Activated CD4-positive, CD25-positive, alpha-beta regulatory T cell (primary cell): ENCODE measurements at places on chromosomes 16 and 17.
A peak's percentile ranks its signal among the peaks of the same experiment; 100 is the strongest.

- DNase-seq: peak; percentile 18
Measured at GRCh38 chr17:64491034-64491860, 5.6 kb downstream of the POLG2 start.

GRCh38 chr17:182050-182751 lies 751 bp upstream of the DOC2B start:
- no peak for DNase-seq

- DNase-seq: no peak
Measured at GRCh38 chr16:47311738-47312505, 148.9 kb downstream of the ITFG1 start.

DNA sequence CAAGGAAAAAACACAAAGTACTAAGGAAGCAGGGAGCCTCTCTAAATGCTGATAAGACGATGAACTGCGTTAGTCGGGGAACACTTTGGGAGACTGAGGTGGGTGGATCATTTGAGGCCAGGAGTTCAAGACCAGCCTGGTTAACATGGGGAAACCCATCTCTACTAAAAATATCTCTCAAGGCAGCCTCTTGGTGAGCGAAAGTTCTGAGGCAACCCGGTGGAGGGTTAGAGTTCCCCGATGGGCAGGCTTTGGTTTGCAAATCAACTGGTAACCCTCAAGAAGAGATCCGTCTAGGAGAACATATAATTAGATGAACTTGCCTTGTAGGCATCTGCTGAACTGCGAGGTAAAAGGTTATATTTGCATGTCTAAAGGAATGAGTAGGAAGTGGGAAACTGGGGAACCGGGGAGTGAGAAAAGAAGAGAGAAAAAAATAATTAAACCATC lies 44.6 kb downstream of the WSB1 start:
- DNase-seq: no peak

GRCh38 chr17:56186222-56186786 lies 33.0 kb downstream of the ANKFN1 start:
- DNase-seq: no peak

DNA sequence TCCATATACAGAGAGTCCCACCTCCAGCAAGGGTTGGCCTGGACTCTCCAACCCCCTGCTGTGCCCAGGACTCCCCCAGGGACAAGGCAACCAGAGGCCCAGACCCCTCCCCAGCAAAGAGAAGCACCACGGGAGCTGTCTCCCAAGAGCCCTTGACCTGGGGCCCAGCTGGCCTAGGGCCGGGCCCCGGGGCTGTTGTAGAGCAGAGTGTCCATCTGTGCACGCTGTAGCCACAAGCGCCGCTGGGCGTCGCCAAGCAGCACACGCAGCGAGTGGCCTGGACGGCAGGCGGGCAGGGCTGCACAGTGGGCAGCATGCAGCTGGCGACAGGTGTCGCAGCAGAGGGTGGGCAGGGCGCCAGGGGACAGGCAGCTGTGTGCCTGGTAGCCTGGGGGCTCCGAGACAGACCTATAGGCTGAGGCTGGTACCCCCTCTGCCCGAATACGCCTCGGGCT lies 4.3 kb downstream of the SPATA2L start:
- DNase-seq: no peak

- peak; percentile 91 for DNase-seq
Measured at GRCh38 chr17:59892924-59893675, at the start of the genes RPS6KB1 and TUBD1. Gene RPS6KB1 (plus strand): TSS chr17:59893121. CDS start chr17:59893185, 64 bp downstream. Gene TUBD1 (minus strand): TSS chr17:59892943. CDS start chr17:59891002, 1,941 bp downstream.

DNA sequence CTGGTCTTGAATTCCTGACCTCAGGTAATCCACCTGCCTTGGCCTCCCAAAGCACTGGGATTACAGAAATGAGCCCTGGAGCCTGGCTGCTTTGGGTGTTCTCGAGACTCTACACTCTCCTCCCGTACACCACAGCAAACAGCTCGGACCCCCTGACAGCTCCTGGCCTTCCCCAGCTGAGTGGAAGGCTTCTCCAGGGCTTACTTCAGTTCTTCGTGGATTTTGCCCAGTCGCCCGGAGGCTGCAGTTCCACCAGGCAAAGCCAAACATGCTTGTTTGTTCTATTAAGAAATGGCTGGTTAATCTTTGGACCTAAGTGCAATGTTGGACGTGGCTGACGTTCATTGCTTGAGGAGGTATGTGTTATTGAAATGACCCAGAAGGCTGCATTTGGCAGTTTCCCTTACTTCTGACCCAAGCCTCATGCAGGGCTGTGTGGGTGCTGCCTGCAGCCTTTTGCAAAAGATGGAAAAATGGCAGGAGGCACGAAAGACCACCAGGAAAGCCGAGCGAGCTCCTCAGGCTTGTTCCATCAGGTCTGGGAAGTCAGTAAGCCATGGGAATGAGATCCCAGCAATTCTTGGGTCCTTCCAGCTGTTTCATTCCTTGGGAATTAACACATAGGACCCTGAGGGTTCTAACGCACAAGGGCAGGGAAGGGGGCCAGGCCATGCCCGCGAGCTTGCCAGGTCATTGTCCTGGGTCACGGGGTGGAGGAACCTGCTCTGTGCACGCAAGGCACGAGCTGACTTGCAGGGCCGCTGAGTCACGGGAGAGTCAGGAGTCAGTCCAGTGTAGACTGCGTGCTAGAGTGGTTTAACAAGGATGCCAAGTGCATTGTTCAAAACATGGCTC lies 23.9 kb upstream of the KLHDC4 start:
- no peak for DNase-seq

GRCh38 chr16:54171626-54172537 lies 114.7 kb downstream of the IRX3 start:
- DNase-seq: no peak

- no peak for DNase-seq
Measured at GRCh38 chr16:17850581-17851250, 380.0 kb upstream of the XYLT1 start.

DNA sequence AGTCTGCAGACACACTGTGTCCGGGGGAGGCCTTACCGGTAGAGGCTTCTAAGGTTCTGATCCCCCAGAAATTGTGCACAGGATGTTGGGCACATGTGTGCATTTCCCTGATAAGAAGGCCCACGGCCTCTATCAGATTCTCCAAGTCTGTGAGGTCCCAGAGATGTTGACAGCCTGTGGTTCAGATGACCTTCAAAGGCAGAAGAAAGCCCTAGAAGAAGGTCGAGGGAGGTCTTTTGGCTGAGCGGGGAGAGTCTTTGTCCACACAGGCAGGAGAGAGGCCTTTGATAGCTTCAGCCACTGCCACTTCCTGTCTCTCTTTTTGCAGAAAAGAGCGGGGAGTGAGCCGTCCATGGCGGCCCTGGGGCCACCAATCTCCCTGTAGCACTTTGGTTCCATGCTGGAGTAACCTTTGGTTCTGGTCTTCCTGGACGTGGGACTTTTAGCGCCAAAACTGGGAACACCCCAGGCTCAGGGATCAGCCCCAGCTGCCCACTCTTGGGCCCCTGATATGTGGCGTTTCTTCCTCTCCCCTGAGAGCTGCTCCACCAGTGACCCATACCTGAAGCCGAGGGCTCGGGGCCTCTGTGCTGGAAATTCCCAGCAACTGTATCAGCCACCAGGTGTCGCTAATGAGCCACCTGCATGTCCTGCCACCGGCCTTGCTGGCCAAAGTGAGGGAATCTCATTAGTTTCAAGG lies 28.1 kb upstream of the LGALS9 start:
- DNase-seq: peak; percentile 62

DNA sequence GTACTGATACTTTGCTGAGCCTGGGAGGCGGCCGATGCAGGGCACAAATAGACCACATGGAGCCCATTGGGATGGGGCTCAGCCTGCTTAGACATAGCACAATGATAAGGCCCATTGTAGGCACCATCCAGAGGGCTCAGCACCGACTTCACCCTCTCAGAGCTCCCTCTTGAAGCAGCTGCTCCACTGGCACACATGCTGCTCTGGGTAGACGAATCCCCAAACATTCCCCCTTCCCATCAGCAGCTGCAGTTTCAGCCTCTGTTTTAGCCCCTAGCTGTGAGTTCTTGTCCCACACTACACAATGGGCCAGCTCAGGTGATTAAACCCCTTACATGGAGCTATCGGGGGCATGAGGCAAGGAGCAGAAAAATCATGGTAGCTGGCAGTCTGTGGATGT lies 174.1 kb downstream of the RGS9 start:
- DNase-seq: no peak

GRCh38 chr16:8310323-8310722 lies 280.0 kb downstream of the TMEM114 start:
- no peak for DNase-seq

GRCh38 chr17:855569-855968 lies 73.4 kb downstream of the MRM3 start:
- no peak for DNase-seq

DNA sequence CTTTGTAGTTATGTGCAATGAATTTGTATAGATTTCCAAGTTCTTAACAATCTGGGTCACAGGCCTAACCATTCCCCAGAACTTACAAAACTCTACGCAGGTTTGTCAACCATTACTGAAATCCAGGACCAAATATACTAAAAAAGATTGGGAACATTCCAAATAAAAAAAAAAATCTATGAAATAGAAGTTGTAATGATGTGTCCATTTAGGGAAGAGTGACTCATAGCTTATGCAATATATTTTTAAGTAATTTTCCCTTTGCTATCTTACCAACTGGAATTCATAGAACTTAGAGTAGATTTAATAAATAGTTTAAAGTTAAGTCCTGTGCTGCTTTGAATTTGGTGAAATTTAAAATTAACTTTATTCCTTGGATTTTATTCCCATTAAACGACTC lies 393.2 kb downstream of the PMP22 start:
- DNase-seq: no peak

DNA sequence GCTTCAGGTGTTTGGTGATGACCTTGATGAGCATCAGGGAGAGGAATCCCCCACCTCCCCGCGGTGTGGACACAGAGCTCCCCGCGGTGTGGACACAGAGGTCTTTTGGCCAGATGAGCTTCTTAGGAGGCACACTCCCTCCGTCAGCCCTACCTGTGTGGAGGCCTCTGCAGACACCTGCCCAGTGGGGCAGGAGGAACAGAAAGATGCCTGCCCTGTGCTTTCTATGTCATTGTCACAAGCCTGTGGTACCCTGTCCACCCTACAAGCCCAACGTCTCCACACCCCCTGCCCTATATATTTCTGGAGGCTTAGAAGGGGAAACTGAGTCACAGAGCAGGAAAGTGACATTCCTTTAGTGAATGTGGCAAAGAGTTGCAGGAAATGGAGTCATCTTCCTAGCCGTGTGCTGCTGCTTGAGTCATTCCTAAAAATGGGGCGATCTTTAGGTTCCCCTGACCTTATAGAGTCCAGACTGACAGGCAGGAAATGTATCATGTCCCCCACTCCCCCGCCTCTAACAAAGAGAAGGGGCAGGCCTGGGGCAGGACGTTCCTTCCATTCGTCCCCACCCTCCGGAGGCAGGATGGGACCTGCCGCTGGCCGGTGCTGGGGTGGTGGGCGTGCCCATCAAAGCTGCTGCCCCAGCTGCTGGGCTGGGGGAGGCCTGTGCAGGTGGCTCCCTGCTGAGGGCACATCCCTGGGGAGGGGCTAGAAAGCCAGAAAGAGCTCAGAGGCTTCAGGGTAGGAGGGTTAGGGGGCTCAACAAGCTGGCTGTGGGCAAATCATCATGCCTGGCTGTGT lies 1.0 kb upstream of the C16orf74 start:
- no peak for DNase-seq

DNA sequence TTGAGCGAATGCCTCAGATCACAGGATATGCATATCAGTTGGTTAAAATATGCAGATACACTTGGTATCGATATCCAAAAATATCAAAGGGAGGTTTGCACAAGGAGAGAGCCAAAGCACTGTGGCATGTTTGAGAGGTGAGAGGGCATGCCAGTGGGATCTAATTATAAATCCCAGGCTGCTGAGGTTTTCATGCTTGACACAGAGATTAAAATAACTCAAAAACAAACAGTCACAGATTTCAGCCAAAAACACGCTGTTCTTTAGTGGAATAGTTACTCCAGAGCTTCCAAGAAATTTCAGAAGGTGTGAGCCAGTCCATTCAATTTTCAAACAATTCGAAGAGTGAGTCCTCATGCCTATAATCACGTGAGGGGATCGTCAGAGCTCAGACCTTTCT lies 477.9 kb downstream of the SOX9 start:
- no peak for DNase-seq

DNA sequence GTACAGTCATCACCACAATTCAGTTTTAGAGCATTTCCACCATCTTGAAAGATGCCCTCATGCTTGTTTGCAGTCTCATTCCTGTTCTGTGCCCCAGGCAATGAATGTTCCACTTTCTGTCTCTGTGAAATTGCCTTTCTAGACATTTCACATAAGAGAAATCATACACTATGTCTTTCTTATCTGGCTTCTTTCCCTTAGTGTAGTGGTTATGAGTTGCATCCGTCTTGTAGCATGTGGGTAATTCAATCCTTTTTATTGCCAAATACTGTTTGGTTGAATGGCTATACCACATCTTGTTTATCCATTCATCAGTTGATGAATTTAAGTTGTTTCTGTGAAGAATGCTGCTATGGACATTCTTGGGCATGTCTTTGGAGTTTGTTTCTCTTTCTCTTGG lies 132.5 kb upstream of the PLCG2 start:
- no peak for DNase-seq

- DNase-seq: no peak
Measured at GRCh38 chr16:67021321-67021720, 7.6 kb upstream of the CBFB start.

DNA sequence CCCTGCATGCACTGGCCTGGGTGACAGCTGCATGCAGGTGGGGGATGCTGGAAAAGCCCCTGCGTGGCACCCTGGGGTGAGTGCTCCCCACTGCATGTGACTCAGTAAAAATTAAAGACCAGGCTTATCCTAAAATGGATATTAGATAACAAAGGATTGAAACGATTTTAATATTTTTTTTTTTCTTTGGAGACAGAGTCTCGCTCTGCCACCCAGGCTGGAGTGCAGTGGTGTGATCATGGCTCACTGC lies 334.9 kb downstream of the C16orf95 start:
- no peak for DNase-seq

GRCh38 chr16:48949636-48950035 lies 332.0 kb downstream of the CBLN1 start:
- no peak for DNase-seq

- no peak for DNase-seq
Measured at GRCh38 chr17:42704490-42704836, 22.1 kb downstream of the CNTNAP1 start.

- DNase-seq: no peak
Measured at GRCh38 chr16:995087-995486, 13.5 kb downstream of the SOX8 start.

DNA sequence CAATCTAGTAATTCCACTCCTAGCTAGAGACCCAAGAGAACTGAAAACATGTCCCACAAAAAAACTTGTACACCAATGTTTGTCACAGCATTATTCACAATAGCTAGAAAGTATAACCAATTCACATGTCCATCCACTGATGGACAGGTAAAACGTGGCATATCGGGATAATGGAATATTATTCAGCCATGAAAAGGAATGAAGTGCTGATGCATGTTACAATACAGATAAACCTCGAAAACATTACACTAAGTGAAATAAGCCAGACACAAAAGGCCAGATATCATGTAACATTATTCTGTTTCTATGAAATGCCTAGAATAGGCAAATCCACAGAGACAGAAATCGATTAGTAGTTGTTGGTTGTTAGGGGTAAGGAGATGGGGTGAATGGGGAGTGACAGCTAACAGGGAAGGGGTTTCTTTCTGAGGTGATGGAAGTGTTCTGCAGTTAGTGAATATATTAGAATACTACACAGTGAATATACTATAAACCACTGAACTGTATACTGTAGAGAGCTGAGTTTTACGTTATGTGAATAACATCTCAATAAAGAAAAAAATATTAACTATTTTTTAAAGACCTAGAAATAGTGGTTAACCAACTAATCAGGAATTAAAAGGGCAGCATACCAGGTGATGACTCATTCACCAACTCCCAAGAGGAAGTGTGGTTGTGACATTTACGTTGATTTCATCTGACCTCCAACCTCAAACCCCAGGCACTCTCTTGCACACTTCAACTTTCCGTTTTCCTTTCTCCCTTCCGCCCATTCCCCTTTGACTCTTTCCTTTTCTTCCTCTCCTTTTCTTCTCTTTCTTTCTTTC lies 48.6 kb downstream of the GAS7 start:
- DNase-seq: no peak
